Kidney epithelial cell (primary cell): ENCODE measurements at places on chromosomes 3 and 15.

DNA sequence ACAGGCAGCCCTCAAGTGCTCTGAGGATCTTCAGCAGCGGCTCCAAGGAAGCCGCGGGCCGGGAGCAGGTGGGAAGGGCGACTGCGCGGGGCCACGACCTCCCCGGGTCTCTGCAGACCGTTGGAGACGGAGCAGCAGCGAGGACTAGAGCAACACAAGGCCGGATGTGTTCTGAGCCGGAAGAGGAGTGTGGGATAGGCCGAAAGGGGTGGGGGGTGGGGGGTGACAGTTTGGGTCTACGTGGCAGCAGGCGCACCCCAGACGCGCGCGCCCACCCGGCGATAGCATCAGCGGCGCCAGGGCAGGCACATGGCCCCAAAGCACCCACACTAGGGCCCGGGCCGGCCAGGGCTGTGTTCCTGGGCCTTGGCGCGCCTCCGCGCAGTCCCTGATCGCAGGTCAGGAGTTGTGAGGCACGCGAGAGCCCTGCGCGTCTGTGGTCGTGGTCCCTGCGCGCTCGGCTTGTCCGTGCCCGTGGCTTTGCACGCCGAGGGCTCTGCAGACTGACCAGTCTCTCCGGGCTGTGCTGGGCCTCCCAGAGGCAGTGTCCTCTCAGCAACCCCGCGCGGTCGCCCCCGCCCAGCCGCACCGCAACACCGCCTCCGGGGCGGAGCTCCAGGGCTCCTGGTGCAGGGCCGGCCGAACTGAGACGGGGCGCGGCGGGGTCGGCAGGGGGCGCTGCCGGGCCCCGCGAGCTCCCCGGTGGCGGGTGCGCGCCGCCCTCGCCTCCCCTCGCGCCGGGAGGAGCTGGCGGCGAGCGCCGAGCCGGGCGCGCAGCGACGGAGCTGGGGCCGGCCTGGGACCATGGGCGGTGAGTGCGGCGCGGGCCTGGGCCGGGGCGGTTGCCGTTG is at the start of gene PXYLP1:
Gene PXYLP1, plus strand, starts transcription at position 725 of the 851 bp plus-strand sequence. CDS start 28,351 bp downstream, outside the sequence.
- DNase-seq: peak; percentile 41

- no peak for DNase-seq
Observed at GRCh38 chr3:62211675-62212429, 161.5 kb downstream of the FEZF2 start.

DNA sequence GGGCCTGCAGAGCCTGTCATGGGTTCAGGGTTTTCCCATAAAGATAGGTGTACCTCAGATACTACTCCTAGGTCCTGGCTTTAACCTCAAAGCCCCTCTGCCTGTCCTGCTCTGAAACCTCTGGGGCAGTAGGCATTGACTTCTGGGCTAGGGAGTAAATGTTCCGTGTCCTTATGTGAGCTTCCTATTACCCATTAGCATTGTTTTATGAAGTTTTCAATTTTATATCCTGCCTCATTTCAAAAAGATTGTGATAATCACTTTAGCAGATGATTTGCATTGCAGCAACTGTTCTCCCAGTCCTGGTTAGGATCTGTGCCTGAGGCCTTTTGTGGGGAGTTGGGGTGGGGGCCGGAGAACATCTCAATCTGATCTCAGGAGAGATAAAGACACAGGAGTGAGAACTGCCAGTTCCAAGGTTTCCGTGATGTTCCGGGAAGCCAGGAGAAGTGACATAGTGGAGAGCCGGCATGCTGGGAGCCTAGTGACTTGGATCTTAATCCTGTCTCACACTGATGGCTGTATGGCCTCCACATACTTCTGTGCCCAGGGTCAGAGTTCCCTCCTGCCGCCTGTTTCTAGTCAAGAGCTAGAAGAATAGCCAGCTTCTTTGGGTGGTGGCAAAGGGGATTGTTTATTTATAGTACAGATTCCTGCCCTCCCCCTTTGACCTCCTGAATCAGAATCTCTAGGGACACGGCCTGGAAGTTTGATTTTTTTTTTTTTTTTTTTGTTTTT is 10.6 kb downstream of the TPM1 start:
- DNase-seq: no peak

DNA sequence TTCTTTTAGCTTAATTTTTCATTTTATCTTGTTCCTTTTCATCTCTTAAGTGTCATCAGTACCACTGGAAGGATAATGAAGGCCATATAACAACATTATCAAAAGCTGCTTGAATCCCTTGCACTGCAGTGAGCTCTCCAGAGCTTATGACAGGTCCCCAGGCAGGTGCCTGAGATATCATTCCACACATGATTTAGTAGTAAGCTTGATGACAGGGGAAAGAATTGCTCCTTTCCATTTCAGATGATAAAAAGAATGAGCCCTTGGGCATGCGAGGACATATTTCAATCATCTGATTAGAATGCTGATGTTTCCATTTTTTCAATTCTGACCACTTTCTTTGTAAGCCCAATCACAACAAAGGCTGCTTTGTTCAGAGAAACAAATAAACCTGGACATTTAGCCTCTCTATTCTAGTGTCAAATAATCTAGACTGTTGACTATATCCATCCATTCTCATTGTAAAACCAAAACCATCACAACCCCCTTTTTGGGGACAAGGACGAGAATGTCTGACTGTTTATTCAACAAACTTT is 567.8 kb downstream of the IGSF11 start:
- no peak for DNase-seq

DNA sequence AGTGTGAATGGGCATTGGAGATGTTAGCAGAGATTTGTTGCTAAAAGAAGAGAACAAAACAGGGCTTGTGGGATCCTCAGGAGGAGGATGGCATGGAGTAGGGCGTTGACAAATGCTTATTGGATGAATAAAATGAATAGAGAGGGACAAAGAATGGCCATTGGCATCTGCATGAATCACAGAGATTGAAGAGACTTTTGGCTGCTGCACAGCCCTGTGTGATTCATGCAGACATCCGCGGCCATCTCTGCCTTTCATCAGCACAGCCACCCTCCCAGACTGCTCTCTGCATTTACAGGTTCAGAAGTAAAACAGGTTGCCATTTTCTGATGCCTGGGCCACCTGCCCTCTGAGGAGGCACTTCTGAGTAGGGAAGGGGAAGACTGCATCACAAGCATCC is 397.9 kb downstream of the EPHB1 start:
- DNase-seq: no peak

GRCh38 chr15:84871428-84871985 is 13.0 kb upstream of the SLC28A1 start:
- DNase-seq: no peak

GRCh38 chr3:116757315-116757714 is 47.7 kb downstream of the TUSC7 start:
- no peak for DNase-seq

DNA sequence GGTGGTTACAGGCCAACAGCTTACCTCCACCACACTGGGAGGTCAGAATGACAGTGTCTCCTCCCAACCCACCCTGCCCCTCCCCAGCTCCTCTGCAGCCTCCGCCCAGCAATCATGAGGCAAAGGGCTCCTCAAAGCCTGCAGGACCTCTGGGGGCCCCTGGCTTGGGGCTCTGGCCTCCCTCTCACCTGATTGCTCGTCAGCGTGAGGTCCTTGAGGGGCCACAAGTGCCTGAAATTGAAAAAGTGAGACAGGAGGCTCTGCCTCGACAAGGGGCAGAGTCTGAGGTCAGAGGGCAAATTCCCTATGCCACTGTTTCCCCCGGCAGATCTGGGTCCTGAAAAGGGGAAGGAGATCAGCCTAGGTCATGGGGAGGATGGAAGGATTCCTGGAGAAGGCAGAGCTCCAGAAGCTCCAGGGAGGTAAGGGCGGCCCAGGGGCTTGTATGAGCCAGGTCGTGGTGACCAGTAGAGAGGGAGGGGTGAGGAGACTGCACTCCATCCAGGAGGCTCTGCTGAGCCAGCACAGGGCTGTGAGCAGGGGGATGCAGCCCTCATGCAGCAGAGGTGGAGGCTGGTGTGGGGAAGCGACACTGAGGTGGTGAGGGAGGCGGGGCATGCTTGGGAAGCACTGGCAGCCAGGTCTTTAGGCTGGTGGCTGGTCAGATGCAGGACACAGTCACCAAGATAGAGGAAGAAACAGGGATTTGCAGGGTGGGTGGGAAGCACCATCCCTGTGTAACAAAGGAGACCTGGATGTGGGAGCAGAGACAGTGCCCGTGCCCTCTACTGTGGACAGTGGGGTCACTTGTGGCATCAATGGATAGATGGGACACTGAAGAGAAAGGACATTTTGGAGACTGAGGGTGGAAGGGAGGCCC is 20.1 kb downstream of the ALS2CL start:
- no peak for DNase-seq

GRCh38 chr3:4531478-4532025 is 38.4 kb downstream of the ITPR1 start:
- peak; percentile 9 for DNase-seq

DNA sequence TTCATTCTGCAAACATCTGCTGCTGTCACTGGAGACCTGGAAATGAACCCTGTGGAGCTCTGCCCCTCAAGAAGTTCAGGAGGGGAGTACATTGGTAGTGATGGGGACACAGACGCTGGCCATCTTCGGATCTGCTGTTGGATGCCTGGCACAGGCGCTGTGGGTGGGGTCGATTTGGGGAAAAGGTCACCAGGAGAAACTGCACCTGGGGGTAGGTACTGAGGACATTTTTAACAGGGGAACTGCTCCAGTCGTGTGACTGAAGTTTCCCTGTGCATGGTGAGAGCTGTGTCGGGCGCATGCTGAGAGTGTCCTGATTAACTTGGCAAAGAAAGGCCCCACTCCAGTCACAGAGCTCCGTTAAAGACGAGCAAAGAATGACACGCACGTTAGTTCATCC is 3.4 kb downstream of the UROC1 start:
- DNase-seq: no peak

GRCh38 chr15:49848282-49848724 is 227.5 kb downstream of the DTWD1 start:
- DNase-seq: peak; percentile 10

GRCh38 chr15:25859838-25860645 is 3.1 kb downstream of the ATP10A start:
- DNase-seq: no peak

DNA sequence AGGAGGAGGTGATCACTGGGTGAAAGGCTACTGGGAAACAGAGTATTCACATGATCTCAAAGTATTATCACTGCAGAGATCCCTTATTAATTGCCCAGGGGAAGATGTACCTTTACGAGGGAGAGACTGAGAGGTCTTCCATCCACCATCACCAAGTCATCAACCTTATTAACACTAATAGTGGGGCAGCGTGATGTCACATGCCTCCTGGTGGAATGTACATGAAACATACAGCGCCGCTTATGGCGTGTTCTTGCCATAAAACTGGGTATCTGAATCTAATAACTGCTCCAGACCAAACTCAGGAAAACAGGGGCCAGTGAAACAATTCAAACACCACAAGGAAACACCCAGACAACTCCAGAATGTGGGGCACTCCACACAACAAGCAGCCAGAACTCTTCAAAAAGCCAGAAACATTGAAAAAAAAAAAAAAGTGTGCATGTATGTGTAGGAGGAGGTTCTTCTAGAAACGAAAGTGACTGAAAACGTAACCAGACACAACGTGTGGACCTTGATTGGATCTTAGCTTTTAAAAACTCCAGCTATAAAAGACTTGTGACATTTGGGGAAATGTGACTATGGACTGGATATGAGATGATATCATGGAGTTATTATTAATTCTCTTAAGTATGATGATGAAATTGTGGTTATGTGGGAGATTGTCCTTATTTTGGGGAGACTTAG is 4.6 kb downstream of the STIMATE start:
- no peak for DNase-seq

- DNase-seq: no peak
Observed at GRCh38 chr3:147939425-147939824, 530.3 kb downstream of the ZIC1 start.

GRCh38 chr15:73950831-73951561 is 24.7 kb downstream of the LOXL1 start:
- DNase-seq: peak; percentile 82

- no peak for DNase-seq
Observed at GRCh38 chr15:23566071-23566554, 639 bp downstream of the MKRN3 start.

GRCh38 chr15:39543651-39544050 is 37.2 kb upstream of the THBS1 start:
- DNase-seq: no peak

DNA sequence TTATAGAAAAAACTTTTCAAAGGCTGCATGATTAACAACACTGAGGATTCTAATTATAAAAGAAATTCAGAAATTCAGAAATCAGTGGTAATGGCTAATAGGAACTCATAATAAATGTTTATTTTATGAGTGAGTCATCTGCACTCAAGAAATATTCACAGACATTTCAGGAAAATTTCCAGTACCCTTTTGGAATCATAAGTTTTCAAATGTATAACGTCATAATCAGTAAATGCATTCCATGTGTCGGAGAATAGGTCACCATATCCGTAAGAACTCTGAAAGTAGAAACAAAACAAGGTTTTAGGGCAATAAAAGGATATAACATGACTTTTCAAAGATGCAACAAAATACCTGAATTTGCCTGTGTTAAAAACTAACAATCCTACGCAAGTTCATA is 24.7 kb downstream of the EOGT start:
- DNase-seq: no peak

- DNase-seq: no peak
Observed at GRCh38 chr3:13492048-13492447, 11.9 kb downstream of the HDAC11 start.

- DNase-seq: no peak
Observed at GRCh38 chr3:196684548-196685407, 27.3 kb downstream of the CEP19 start.

- no peak for DNase-seq
Observed at GRCh38 chr3:2802429-2802828, 307.7 kb downstream of the IL5RA start.

DNA sequence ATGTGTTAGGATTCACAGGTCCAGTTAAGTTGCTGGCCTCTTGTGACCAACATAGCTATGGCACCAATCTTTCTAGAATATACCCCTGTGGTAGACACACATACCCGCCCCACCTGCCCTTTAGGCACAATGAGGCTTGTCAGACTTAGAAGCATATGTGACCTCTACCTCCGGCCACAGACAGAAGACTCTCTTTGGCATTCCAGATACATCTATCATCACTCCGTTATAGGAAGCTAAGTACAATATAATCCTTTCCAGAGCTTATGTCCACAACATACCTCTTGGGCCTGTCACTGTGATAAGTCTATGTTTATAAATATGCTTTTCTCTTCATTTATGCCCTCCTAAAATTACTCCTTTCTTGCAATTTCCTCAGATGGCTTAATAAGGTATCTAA is 39.8 kb downstream of the CD47 start:
- no peak for DNase-seq

DNA sequence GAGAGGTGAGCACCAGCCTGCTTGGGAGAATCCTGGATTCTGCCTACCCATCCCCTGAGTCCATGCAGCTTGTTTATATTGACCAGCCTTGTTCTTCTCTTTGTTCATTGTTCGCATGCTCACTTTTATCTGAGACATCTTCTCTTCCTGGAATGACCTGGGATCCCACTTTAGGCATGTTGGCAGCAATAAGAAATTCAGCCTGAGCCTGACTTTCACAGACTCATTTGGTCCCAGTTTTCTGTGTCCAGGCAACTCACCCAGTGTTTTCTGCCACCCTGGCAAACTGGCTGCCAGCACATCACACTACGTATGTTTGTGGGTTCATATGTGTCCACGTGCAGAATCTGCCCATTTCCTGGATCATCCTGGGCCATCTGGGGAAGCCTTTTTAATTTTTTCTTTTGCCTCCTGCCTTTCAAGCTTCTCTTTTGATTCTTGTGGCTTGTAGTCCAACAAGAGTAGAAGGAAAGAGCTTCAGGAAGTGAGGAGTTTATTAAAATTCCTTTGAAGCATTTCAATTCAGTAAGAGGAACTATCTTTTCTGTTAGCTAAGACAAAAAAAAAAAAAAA is 199.9 kb downstream of the FNDC3B start:
- no peak for DNase-seq

- DNase-seq: no peak
Observed at GRCh38 chr3:35401671-35402070, 237.7 kb upstream of the ARPP21 start.
